Common myeloid progenitor, CD34-positive (primary cell): ENCODE measurements at places on chromosomes 7 and 10.
A peak's percentile ranks its signal among the peaks of the same experiment; 100 is the strongest.

DNA sequence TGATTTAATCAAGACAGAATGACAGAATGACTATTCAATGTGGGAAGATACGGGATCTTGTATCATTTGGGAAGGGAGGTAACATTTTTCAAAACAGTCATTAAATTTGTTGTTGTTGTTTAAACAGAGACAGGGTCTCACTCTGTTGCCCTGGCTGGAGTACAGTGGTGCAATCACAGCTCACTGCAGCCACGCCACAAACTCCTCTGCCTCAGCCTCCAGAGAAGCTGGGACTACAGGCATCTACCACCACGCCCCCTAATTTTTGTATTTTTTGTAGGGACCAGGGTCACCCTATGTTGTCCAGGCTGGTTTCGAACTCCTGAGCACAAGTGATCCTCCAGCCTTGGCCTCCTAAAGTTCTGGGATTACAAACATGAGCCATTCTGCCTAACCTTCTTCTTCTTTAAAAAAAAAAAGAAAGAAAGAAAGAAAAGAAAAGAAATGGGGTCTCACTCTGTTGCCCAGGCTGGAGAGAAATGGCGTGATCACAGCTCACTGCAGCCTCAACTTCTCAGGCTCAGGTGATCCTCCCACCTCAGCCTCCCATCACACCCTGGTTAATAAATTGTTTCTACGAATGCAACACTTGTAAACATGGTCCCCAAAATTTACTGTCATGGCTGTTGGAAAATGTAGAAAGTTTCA lies 24.3 kb downstream of the YWHAG start:
- DNase-seq: no peak

DNA sequence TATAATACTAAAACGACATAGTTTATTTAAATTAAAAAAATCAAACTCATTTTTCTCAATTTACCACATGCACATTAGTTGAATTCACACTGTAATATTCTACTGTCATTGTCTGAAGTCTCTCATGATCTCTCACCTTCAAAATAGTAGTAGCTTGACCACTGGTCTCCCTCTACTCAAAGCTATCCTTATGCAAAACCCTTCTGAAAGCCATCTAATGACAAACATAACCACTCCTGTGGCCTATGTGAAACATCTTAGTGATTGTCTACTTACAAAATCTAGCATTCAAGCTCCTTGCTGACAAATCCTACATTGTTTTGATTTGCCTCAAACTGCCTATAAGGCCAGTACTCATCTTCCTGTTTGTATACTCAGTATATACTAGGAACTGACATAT lies 606.0 kb upstream of the GHITM start:
- no peak for DNase-seq

DNA sequence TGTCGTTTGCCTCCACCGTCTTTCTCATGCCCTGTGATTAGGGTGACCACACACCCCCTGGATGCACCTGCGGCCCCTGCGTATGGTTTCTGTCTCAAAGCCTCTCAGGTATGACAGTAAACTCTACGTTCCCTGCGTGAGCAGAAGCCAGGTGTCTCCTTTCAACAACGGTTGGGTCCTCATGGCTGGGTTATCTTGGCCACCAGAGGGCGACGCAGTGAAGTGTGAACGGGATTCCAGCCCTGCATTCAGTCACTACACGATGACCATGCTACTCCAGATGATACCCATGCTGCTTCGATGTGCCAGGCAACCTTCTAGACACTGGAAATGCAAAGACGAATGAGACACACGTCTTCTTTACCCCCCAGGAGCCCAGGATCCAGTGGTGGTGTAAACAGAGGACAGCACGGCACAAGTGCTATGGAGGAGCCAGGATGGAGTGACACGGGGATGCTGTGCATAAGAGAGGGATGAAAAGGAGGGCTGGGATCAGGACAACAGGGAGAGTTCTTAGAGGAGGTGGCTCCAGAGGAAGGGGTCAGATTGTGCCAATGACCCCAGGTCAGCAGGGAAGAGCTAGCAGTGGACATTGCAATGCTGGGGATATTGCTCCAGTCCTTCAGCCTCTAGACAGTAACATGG lies 228.1 kb upstream of the PFKP start:
- peak; percentile 43 for DNase-seq

DNA sequence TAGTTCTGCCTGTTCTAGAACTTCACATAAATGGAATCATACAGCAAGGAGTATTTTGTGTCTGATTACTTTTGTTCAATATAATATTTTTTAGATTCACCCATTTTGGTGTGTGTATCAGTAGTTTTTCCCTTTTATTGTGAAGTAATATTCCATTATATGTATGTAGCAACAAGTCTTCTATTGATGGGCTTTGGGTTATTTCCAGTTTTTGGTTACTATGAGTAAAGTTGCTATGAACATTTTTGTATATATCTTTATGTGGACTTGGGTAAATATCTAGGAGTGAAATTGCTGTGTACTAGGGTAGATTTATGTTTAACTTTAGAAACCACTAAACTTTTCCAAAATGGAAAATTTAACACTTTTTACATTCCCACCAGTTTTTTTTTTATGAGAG lies 35.7 kb downstream of the ADK start:
- DNase-seq: no peak

GRCh38 chr7:82393076-82393839 lies 50.3 kb downstream of the CACNA2D1 start:
- no peak for DNase-seq

- DNase-seq: no peak
Observed at GRCh38 chr7:36606153-36606975, 117.9 kb downstream of the AOAH start.

DNA sequence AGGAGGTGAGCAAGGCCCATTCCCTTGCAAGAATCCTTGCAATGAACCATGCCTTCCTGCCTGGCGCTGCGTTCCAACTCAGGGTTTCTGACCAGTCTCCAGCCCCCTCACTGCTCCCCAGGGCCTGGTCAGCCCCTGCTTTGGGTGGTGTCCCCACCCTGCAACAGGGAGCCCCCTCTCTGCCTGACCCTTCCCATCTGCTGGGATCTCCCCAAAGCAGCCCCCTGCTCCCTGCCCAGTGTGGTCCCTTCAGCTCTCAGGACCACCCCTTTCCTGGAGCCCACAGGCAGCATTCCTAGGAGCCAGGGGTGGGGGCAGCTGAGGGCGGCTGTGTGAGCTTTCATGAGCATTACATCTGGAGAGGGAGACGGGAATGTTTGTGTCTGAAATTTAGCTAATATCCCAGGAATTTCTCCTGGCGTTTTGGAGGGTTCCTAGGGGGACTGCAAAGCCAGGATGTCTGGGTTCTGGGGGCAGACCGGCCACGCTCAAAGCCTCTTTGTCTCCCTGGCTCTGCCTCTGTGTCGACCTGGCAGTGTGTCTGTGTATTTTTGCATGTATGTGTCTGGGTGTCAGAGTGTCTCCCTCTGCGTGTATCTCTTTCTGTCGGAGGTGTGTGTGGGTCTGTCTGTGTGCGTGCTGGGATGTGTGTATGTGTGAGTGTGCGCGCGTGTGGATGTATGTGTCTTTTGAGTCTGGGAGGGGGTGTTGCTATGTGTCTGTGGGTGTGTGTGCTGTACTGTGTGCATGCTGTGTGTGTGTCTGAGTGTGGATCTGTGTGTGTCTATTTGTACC lies 300.5 kb upstream of the ZMIZ1 start:
- no peak for DNase-seq

DNA sequence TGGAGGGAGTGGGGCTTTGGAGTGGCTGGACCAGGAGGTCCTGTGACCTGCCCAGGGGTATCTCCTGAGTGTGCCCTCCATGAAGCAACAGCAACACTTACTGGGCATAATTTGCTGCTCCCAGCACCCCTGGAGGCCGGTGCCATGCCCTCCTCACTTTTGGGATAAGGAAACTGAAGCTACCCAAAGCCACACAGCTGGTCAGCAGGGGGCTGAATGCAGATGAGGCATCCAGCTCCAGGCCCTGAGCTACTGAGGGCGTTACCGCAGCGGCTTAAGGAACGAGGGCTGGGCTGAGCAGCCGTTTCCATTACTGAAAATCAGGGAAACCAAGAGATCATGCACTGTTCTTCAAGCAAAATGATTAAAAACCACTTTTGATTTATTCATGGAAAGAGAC lies 408.9 kb downstream of the GLRX3 start:
- no peak for DNase-seq

DNA sequence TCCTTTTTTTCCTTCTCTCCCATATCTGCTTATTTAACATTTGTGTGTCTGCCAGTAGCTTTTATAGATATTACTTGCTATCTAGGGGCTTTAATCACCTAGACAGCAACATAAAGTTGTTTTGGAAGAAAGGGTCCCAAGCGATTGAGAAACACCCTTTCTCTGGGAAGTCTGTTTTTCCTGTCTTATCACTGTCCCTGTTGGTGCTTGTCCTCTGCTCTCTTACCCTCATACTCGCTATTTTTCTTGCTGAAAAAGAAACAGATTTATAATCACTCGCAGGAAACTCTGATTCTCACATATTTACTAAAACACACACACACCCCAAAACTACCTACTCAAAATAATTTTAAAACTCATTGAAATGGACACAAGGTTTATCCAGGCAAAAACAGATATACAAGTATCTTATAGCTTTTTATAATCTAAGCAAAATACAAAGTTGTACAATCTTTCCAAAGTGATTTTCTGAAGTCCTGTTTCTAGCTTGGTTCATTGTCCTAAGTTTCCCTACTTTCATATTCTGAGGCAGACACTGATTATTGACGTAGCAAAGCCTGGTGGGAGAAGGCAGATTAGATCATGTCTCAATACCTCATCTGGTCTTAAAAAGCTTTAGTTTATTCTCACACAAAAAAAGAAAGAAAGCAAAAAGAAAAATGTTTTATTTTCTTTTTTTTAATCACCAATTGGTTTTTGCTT lies 157.3 kb downstream of the CACNA2D1 start:
- no peak for DNase-seq

- no peak for DNase-seq
Observed at GRCh38 chr10:59648711-59649201, 60.9 kb downstream of the SLC16A9 start.

- no peak for DNase-seq
Observed at GRCh38 chr7:25926009-25926408, 226.0 kb upstream of the NFE2L3 start.

DNA sequence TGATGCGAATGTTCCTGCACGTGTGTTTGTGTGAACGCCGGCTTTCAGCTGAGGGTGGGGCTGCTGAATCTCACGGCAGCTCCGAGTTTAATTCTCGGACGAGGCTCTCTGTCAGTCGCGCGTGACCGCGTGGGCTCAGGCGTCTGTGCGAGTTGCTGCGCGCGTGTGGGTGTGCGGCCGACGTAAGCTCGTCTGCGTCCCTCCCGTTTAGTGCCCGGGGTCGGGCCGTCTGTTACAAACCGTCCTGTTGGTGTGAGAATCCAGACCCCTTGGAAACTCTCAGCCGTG lies 41.6 kb upstream of the CFAP46 start:
- no peak for DNase-seq

GRCh38 chr10:12063483-12063818 lies 5.3 kb upstream of the DHTKD1 start:
- peak; percentile 52 for DNase-seq

- DNase-seq: peak; percentile 30
Observed at GRCh38 chr7:139725077-139725476, 52.7 kb downstream of the HIPK2 start.

DNA sequence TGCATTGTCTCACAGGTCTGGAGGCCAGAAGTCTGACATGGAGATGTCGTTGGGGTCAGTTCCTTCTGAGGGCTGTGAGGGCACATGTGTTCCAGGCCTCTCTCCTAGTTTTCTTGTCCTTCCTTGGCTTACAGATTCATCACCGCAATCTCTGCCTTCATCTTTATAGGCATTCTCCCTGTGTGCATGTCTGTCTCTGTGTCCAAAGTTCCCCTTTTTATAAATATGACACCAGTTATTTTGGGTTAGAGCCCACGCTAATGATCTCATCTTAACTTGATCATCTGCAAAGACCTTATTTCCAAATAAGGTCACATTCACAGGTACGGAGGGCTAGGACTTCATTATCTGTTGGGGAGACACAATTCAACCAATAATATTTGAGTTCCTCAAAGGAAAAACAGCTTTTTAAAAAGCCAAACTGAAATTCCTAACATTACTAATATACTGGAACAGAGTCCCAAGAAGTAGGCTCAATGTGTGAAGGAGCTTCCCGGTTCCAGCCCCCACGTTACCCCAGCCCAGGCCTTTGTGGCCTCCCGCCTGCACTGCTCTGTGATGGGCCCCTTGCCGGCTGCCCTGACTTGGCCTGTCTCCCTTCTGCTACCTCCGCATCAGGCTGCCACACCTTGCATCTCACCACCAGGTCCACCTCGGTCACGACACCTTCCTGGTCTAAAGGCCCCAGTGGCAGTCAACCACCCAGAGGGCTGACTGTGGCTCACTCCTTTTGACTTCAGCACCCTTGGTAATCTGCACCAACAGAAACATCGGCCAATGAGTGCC lies 142.7 kb downstream of the KCNMA1 start:
- no peak for DNase-seq

DNA sequence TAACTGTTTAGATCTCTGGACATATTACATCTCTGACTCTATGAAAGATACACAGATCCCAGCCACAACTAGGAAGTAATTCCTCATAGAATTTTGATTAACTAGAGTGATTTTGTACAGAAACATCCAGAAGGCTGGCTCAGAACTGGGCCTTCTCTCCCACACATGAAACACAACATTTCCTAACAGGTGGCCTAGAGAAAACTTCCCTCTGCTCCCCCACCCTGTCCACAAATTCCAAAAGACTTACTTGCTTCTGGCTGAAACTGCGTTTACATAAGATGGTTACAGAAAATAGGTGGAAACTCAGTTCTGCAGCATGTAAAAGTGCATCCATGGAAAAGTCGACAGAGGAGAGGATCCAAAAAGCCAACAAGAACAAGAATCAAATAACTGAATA lies 132.9 kb downstream of the FZD1 start:
- no peak for DNase-seq

DNA sequence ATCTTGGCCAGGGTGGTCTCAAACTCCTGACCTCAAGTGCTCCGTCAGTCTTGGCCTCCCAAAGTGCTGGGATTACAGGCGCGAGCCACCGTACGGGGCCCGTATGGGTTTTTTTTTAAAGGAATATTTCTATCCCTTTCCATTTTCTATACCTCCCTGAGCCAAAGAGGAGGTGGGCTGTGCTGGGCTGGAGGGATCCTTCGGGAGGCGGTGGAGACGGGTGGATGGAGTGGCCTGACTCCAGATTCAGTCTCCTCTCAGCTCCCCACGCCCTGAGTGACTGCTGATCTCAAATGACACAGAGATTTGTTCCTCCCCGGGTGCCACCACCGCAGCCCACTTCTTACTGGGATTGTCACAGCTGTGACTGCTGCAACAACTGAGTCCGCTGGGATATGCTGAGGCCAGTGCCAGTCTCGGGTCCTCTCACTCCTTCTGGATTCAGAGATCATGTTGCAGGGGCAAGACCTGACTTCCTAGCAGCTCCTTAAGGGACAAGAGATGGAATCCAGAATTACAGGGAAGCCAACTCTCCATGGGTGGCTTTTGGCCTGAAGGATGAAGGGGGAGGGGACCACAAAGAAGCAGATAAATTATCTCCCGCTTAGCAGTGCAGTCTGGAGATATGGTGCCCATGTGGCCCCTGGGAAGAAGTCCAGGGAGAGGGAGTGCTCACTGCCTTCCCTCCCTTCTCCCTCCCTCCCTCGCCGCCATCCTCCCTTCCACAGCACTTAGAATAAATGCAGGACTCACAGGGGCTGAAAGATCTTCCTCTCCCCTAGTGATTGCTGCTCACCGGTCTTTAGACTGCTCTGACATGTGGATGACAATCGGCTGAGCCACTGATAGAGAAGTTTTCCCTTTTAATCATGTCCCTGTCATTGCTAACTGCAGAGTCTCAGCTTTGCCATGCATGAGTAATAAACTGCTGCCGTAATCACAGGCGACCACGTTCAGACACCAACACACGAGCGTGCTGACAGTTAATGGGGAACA lies 14.3 kb downstream of the GALNT17 start:
- no peak for DNase-seq

GRCh38 chr10:46266306-46266985 lies 20.4 kb upstream of the ANTXRL start:
- no peak for DNase-seq
